ENCODE measurements at places on chromosomes 3 and 15. TPM values are rescaled to one million over a fixed set of nuclear protein-coding genes. Genes with fewer than 3 reads are reported as not detected.

DNA sequence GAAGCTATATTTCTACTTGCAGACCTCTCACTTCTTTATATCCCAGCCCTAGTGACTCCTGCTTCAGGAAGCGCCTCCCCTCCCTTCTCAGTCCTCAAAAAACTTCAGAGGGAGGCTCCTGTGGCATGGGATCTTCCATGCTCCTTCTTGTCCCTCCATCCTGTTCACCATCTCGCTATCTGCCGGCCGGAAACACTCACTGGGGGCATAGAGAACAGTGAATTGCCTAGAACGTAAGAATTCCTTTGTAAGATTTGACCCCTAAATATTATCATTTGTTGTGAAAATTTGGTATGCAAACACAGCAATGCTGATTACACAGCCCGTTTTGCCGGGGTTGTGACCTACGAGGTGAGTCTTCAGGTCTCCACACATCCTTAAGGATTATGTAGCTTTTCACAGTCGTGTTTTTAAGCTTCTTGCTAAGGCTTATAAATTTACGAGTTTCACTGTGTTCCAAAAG lies 218.7 kb upstream of the ATP10A start:
- no peak for DNase-seq

GRCh38 chr3:65338571-65338970 lies 650.8 kb upstream of the ADAMTS9 start:
- DNase-seq: no peak

- DNase-seq: no peak
Measured at GRCh38 chr3:36317915-36318314, 62.4 kb upstream of the STAC start.

DNA sequence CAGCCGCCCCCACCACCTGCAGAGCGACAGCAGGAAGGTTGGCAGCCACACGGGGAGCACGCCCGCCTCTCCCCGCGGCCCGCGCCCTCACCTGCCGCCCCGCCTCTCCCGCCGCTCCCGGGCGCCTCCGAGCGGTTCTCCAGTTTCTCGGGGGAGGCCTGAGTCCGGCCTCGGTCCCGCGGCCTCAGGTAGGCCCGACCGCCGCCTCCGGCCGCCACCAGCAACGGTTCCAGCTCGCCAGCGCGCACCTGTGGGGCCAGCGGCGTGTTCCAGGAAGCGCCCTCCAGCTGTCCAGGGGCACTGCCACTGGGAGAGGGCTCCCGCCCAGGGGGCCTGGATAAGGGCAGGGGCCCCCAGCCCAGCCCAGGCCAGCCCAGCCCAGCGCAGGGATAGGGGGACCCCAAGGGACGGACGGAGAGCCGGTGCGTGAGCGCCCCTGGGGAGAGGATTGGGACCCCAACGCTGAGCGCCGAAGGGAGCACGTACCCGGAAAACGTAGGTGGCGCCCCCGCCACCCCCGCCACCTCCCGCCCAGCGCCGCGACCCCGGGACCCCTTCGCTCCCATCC lies 2.2 kb downstream of the LTK start:
- no peak for DNase-seq

- peak; percentile 73 for DNase-seq
Measured at GRCh38 chr3:52108302-52109232, 45.7 kb downstream of the POC1A start.

- peak; percentile 85 for DNase-seq
Measured at GRCh38 chr15:63374686-63375520, 6.7 kb downstream of the CA12 start.

TRAT1 gene
- total RNA-seq: 0.52 TPM

DUOX2 gene
- total RNA-seq: 2.6 TPM

All from aorta (tissue), 5 donors.